ENCODE measurements at places on chromosomes 7 and 10.

DNA sequence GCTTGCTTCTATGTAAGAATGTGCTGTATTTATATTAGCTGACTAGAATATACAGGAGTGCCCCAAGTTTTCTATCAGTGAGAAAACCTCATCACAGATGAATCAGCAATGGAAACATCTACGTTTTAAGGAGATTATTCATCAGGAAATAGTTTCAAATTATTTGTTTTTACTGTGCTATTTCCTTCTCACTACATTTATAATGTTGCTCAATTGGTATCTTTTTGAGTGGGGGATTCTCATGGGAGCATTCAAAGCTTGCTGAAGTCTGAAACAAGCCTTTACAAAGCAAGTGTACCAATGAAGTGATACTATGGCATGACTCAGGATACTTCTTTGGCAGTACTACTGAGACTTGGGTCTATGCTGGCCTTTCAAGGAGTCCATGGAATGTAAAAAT lies 191.1 kb upstream of the SLC26A5 start:
- DNase-seq = no peak

- DNase-seq = no peak
Observed at GRCh38 chr7:22821702-22822485, 755 bp downstream of the TOMM7 start.

DNA sequence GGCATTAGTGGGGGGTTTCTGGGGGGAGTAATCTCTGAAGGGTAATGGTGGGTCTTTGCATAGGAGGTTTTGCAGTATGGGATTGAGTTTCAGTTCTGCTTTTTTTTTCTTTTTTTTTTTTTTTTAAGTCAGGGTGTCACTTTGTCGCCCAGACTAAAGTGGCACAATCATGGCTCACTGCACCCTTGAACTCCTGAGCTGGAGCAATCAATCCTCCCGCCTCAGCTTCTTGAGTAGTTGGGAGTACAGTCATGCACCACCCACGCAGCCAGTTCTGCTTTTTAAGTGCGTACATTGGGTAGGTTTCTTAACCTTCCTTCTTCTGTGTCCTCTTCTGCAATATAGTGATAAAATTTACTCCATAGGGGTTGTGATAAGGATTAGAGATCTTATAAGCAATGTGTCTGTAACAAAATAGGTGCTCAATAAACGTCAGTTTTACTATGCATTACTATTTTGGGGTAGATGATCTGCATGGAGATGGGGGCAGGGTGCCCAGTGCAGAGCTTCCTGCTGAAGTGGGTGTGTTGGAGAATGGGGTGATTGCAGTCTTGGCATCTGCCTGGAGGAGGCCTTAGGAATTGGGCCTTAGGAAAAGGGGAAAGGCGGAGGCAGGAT lies 9.6 kb downstream of the KAZALD1 start:
- DNase-seq = no peak

- no peak for DNase-seq
Observed at GRCh38 chr10:43958964-43959363, 310.3 kb upstream of the ZNF32 start.

Data from HCT116 (cell line).